ENCODE measurements at places on chromosomes 6 and 20.

DNA sequence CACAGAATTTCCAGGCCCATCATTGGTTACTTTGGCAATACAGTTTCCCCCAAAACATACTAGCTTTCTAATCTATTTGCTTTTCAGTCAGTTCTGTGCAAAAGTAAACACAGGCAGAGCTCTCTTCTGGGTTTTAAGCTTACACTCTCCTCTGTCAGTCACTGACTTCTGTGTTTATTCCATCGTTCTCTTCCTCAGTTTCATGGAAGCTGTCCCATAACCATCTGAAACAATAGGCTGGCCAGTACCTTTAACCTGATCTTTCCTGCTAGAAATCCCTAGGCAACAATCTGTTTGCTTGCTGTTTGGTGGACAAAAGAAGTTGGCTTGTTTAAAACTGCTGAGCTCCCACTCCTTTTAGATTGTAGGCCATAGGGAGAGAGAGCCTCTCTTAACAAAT lies 431.5 kb downstream of the HACE1 start:
- DNase-seq: no peak

DNA sequence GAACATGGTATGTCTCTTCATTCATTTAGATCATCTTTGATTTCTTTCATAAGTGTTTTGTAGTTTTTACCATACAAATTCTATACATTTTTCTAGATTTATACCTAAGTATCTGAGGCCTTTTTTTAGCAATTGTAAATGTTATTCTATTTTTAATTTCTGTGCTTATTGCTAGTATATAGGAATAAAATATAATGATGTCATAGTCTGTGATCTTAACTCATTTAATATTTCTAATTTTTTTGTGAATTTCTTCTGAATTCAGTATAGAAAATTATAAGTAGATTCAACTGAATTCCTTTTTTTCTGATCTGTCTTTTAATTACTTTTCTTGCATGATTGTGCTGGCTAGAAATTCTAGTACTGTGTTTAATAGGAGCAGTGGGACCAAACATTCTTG lies 520.6 kb downstream of the NKAIN2 start:
- DNase-seq: no peak

- no peak for DNase-seq
Observed at GRCh38 chr6:123030282-123030681, 34.2 kb downstream of the CLVS2 start.

DNA sequence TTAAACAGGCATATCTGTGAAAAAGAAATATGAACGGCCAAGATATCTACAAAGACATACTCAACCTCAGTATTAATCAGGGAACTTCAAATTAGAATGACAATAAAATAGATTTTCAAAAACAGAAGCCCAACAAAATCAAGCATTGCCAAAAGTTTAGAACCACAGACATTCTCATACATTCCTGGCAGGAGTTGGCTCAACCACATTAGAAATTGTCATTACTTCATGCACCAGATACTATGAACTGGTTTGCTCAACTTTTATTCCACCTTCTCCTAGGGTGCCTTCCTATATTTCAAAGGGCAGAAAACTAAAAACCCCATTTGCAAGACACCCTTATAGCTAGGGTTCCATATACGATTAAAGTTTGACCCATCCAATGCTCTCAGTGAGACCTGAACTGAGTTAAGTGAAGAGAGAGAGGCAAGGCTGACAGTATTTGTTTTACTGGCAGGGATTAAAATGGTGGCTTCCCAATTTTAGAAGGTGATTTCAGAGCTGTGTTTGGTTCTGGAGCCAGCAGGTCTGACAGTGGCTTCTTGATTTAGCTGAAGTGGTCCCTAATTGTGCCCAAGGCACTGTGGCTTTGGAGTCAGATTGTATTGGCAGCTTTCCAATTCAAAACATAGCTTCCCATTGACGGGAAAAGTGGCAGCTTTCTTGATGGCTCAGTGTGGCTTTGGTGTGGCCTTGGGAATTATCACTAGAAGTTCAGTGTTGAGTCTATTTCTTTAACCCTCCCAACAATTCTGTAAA lies 77.1 kb upstream of the CDYL start:
- DNase-seq: no peak

GRCh38 chr20:58378704-58379103 lies 10.3 kb upstream of the VAPB start:
- DNase-seq: no peak

GRCh38 chr6:41996997-41997396 lies 53.3 kb upstream of the TAF8 start:
- no peak for DNase-seq

DNA sequence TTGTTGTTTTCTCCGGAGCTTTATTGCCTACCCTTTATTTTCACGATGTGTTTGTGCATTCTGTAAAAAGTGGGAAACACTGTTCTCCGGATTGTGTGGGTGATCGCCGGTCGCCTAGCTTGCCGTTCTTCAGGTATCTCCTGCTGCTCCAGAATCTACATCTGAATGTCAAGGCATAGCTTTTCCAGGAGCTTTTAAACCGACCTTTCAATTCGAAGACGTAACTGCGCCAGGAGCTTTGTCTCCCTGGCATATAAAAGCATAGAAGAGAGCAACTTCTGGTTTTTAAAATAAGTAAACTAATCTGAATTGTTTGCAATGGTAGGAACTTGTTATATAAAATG lies 96.0 kb downstream of the HFE start:
- no peak for DNase-seq

DNA sequence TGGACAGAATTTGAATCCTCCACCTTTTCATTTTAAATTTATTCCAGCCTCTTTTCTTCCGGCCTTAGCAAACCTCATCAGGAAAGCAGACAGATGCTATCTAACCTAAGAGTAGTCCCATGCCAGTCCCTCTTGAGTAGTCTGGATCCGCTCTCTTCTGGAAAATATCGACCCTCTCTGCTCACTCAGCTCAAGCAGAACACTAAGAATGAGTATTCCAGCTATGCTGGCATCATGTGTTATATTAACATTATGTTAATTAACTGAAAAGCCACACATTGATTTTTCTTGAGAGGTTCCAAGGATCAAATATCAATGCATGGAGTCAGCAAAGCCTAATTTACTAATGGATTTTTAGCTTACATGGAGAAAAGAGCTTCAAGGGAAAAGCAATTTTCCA lies 161.4 kb downstream of the ID4 start:
- DNase-seq: no peak

DNA sequence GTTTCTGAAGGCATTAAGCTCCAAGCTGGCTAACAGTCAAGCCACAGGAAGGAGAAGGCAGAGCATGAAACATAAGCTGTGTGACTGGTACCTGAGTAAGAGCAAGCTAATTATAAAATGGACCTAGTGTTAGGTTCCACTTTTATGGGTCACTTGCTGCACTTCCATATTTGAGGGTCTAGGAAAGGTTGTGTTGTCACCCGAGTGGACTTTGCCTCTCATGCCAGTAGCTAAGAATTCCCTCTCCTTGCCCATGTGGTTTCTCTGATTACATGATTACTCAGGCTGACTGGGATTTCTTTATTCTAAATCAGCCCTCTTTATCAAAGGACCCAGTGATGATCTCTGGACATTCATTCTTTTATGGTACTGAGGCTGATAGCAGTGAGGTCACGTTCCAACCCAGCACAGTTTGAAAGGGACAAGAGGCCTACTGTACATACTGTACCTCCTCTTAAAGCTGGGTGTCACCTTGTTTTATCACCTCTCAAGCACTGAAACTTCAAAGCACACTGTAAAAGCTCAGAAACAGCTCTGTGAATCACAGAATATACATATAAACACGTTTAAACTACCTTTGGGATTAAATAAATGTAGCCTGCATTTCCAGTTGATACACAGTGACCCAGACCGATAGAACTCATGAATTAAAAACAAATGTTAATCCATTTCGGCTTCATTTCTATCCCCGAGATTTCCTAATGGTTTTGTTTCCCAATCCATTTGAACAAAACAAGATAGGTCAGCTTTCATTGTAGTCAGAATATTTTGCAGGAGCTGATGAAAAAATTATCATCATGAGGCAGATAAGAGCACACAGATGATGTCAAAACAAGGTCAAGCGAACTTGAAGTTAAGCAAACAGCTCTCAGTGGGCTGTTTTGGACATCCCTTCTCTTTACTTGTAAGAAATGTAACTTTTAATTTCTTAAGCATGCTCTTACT lies 96.5 kb downstream of the ALDH8A1 start:
- no peak for DNase-seq

DNA sequence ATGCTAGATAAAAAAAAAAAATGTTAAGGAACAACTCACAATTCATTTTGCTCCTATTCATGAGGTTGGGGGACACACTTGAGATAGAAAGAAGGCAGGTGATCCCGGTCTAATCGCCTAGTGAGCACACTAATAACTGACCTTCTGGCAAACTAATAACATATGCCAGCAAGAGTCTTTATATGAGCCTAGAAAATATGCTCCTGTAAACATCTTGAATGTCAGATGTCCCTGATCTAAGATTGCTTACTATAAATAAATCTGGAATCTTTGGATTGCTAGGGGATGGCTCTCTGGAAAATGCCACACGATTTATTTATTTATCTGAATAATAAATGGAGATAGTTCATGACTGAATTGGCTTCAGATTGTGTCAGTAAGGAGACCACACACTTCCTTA lies 821.9 kb downstream of the GRIK2 start:
- DNase-seq: peak; percentile 30

DNA sequence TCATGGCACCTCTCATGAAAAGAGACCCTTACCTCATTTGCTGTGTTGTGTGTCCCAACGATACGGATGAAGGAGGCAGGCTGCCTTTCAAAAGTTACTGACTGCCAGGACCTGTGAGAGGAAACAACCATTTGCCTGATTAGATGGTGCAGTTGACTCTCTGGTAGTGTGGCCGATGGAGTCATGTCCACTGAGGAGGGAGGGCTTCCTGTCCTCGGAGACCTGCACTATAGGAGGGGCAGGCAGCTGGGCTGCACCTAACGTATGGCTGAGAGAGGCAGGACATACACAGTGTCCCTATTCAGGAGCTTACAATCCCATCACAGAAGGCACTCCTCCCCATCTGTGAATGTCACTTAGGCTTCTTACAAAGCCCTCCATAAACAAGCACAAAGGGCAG lies 373.0 kb downstream of the ZFAND3 start:
- no peak for DNase-seq

DNA sequence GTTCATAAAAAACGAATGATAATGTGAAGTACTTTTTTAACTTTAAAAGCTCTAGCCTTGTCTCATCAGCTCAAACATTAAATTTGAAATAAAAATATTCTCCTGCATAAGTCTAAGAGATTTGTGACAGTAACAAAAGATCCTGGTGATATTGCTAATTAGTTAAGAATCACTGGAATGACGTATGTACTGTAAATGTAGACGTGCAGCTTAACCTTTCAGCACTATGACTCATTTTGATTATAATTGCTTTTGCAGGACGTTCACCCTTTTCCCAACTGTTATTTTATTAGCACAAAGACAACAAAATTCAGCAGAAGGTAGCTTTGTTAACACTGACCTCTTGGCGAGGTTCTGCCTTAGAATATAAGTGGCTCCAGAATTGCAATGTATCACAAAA lies 68.6 kb downstream of the TENT5A start:
- no peak for DNase-seq

DNA sequence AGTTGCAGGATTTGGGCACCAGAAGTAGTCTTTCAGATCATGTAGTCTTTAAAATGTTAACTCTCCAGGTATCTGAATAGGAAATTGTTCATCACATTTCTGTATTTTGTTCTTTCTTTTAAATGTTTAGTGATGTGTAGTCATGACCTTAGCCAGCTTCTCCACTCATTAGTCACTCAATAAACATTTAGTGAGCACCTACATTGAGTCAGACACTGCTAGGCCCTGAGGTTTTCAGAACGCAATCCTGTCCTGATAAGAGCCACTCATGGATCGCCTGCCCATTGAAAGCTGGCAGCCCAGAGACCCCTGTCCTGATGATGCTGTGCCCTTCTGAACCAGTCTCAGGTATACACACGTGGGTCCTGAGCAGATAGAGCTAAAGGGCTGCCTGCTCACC lies 163.4 kb upstream of the HEY2 start:
- no peak for DNase-seq

DNA sequence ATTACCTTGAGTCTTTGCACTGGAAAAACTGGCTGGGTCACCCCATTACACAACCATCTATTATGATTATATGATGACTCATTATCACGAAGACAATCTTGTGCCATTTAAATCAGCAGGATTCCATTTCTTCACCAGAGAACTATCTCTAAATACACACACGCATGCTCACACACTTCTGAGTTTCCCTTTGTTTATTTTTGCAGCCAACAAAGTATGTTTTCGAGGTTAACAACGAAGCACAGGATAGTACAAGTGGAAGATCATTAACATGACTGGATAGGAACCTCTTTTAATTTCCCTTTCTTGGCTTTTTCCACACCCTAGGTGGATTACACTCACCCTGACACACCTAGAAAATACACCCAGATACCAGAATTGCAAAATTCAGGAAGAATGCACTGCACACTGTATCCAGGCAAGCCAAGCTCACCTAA lies 18.9 kb downstream of the PERP start:
- DNase-seq: no peak

DNA sequence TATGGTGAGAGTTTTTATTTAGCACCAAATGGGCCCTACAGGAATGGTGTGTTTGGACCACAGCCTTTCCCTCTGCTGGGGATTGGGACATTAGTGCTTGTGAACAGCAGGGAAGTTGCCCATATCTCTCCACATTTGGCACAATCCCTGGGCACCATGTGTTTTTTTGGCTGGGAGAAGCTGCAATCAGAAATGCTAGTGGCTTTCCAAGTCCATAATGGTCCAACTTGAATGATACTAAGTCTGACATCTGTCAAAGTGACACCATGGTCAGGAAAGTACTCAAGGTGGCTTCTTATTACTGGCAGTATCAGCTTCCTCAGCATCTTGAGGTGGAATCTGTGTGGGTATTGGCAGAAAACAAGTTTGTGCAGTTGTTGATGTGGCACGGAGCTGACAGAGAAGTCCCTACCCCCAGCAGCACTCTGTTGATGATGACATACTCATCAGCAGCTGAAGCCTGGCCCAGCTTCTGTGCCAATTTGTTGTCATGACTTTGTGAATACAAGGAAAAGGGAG lies 53.0 kb downstream of the SASH1 start:
- DNase-seq: peak; percentile 6

DNA sequence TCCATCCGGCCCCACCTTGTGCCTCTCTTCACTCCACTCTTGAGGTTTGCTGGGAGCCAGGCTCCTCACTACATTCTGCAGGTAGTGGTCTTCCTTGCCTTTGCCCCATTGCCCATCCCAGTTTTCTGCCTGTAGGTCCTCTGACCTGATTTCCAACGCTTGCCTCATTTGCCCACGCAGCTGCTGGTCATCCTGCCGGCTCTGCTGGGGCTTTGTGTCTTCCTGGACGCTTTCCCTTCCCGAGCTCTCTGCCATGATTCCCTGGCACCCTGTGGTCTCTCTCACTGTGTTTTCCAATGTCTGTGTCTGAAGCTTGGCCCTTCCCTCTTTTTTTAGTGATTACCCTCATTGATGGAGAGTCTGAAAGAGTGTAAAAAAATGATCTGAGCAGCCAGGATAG lies 451.6 kb downstream of the UTRN start:
- DNase-seq: peak; percentile 25

DNA sequence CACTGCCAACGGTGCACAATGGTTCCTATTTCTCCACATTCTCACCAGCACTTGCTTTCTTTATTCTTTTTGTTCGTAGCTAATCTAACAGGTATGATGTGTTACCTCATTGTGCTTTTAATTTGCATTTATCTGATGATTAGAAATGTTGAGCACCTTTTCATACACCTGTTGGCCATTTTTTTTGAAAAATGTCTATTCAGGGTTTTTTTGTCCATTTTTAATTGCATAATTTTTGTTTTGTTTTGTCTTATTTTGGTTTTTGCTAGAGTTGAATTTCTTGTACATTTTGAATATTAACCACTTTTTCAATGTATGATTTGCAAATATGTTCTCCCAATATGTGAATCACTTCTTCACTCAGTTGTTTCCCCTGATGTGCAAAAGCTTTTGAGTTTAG lies 150.6 kb downstream of the TENT5A start:
- no peak for DNase-seq
